ENCODE measurements at places on chromosomes 4 and X.

GRCh38 chrX:42028109-42028508 lies 104.8 kb upstream of the CASK start:
- no peak for DNase-seq

DNA sequence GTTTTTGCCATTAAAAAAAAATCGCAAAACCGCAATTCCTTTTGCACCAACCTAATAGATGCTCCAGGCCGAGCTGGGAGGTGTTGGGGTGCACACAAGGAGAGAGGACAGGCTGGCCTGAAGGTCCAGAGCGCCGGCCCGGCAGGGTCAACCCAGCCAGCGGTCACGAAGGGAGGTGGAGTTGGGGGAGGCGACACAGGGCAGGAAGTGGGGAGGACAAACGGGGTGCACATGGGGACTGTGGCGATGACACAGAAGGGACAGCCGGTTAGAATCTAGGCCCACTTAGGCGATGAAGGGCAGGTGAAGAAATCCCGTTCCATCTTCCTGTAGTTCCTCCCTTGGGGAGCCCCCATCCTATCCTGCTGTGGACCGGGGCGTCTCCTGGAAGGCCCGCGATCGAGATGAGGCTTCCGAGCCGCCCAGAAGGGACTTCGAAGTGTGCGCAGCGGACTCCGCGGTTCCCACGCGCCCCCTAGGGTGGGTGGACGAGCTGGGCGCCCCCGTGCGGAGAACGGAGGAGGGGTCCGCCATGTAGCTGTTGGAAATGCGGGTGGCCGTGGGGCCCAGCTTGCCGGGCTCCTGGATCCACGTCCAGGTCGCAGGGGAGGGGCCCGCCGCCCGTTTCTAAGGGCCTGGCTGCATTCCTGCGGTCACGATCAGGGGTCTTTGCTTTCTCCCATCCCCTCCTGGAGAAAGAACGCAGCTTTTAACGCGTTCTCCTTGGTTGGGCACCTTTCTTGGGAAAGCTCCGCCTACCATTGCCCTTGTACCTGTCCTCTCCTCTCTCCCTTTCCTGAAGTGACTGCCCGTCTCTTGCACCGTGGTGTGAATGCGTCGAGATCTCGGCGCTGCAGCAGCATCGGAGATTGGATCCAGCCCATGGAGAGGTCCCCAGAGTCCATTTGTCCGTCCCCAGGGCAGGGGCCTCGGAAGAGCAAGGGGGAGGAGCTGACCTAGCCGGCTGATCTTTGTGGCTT lies 17.0 kb upstream of the HPF1 start:
- no peak for DNase-seq

DNA sequence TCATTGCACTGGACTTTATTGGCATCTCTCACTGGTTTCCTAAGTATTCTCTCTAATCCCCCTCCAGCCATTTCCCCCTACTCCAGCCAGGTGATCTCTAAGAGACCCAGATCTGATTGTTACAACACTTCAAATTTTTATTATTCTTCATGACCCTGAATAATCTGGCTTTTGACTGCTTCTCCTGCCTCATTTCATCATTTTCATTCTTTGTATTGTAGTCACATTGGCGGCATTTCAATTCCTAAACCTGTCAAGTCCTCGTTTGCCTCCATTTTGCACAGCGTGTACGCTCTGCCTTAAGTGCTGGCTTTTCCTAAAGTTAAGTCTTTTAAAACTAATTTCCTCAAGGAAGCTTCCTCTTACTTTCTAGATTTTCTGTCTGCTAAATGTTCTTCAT lies 31.6 kb downstream of the UBE2K start:
- DNase-seq = no peak

DNA sequence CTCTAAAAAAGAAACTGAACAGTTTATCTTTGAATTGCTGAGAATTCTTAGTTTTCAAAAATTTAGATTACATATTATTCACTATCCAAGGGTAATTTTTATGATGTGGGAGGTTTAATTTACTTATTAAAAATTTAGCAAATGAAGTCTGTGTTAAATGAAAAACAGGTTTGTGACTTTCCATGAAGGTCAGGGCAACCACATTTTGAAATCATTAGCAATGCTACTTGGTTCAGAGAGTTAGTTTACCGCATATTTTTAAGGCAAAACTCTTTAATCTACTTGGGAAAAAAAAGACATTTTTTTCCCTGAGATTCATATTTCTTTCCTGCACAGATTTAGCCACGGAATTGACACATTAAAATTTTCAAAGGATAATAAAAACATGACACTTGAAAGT lies 37.3 kb upstream of the PRSS12 start:
- no peak for DNase-seq

GRCh38 chrX:65591206-65591605 lies 56.6 kb upstream of the LAS1L start:
- DNase-seq = no peak

- DNase-seq = no peak
Observed at GRCh38 chr4:69764311-69764710, 3.9 kb upstream of the SULT1B1 start.

- no peak for DNase-seq
Observed at GRCh38 chrX:1215123-1215823, 2.8 kb upstream of the CRLF2 start.

DNA sequence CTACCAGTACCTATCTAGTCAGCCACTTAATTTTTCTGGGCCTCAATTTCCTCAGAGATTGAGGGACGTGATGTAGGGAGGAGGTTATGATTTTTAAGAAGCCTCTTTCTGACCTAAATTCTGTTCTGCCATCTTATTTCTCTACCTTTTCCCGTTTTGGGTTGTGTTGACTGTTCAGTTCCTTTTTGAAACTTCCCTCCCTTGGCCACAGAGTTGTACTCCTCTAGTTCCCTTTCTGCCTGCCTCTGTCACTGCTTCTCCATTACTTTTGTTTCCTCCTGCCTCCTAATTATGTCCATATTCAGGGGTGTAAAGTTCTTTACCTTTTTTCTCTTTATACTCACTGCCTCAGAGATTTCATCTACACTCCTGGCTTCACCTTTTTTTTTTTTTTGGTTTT lies 25.4 kb downstream of the CLCN5 start:
- no peak for DNase-seq

- no peak for DNase-seq
Observed at GRCh38 chrX:6019076-6019475, 209.6 kb downstream of the NLGN4X start.

- DNase-seq = no peak
Observed at GRCh38 chr4:19117022-19117421, 1095.5 kb upstream of the LCORL start.

GRCh38 chrX:30888526-30889146 lies 418 bp downstream of the TAB3 start:
- peak; percentile 14 for DNase-seq

GRCh38 chrX:132443196-132444135 lies 45.4 kb downstream of the MBNL3 start:
- DNase-seq = no peak
